Stimulated activated CD8-positive, alpha-beta memory T cell treated with anti-CD3 and anti-CD28 coated beads, Interleukin-15, amount 100 ng/mL, for 1 hour (primary cell): ENCODE measurements at places on chromosomes 5 and 9.

DNA sequence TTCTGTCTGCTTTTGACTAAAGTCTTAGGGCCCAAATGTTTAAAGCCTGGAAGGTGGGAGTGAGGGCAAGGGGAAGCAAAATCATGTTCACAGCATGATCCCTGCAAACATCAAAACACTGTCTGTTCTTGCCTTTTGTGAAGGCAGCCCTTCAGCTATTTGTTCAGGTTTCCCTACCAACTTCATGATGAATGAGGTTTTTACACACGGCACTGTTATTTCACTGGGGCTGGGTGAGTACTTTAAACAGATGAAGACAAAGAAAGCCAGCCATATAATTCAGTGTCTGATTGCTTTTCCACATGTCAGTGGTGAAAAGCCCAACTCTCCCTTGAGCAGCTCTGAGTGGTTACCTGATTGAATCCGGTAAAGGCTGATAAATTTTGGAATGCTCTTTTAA is 224.7 kb upstream of the GRAMD2B start:
- DNase-seq, result no peak

DNA sequence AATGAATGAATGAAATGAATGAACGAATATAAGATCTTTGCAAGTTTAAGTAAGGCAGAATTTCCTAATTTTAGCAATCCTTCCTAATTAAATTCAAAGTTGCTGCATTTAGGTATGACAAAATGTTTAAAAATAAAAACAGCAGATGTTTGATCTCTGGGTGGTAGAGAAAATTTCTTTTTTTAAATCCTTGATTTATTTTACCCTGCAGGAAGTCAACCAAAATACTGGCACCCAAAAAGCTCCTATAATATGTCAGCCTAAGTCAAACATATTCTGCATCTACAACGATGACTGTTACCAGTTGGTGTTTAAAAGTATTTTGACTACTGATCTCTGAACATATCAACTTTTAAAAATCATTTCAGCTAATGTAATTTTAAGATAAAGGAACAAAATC is 58.4 kb downstream of the TTC39B start:
- DNase-seq, result no peak

- no peak for DNase-seq
Observed at GRCh38 chr9:69115621-69116020, 58.5 kb upstream of the TJP2 start.

- no peak for DNase-seq
Observed at GRCh38 chr5:171480239-171480638, 60.8 kb downstream of the FGF18 start.

- no peak for DNase-seq
Observed at GRCh38 chr5:82734347-82734746, 342.8 kb downstream of the TMEM167A start.

- DNase-seq, result no peak
Observed at GRCh38 chr9:7210854-7211637, 453.3 kb downstream of the KDM4C start.

DNA sequence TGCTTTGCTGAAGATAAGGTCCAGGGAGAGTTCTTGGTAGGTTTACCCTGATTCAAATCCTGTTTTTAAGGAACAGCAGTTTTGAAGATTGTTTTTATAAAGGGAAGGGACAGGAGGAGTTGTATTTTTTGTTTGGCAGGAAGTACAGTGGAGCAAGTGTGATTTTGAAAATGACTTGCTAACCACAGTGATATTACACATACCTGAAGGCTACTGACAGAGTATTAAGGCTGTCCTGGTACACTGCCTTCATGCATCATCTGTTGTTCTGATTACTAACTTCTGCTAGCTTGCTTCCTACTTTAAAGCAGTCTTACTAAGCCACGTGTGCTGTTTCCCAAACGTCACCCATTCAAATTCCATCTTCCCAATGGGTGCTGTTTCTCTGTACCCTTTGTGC is 559.5 kb upstream of the SGCD start:
- no peak for DNase-seq

DNA sequence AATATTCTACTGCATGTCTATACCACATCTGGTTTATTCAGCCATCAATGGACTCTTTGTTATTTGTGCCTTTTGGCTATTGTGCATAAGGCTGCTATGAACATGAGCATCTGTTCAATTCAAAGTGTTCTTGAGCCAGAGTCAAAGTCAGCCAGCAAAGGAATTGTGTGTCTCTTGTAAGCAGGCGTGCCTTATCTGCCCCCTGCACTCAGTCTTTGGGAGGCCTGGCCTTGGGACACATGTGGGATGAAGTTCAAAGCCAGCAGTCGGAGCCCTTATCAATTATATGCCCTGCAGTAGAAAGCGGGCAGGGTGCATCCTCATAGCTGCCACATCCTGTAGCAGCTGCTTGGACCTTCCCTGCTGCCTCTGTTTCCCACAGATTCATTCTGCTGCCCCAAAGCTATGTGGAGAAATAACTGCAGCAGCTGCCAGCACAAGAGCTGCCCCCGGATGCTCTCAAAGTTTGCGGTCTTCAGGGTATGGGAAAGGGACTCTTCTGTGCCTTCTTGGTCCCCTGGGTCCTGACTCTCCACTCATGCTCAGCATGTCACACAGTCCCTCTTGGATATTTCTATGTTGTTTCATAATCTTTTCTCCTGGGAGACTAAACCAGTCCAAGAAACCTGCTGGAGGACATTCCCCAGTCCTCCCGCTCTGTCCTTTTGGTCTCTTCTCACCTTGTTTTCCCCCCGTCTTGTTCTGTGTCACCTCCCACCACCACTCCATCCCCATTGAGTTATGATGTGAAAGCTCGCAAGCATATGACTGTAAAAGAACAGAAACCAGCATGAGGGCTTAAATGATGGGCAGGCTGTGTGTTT is 35.9 kb downstream of the STOM start:
- no peak for DNase-seq

DNA sequence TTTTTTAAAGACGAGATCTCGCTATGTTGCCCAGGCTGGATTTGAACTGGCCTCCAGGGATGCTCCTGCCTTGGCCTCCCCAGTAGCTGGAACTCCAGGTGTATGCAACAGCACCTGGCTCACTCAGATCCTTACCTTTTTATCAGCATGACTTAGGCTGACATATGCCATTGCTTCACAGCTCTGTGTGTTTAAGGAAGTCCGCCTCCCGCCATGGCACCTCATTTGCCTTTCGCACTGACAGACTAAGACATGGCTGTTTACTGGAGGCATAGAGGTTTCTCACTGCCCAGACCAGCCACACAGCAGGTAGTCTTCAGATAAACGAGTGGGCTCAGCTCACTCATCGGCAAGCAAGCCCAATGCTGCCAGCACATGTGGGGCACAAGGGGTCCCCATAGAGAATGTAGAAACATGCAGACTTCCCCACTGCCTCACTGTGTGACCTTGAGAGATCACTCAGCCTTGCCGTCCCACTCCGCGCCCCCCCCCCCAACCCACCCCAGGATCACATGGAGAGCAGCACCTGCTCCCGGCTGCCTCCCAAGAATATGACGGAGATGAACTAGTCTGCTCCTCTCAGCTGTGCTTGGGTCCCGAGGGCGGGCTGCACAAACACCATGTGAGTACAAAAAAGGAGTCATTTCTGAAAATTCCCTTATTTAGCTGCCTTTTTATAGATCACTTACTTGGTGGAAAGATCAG is 62.8 kb downstream of the DCP2 start:
- DNase-seq, result no peak

DNA sequence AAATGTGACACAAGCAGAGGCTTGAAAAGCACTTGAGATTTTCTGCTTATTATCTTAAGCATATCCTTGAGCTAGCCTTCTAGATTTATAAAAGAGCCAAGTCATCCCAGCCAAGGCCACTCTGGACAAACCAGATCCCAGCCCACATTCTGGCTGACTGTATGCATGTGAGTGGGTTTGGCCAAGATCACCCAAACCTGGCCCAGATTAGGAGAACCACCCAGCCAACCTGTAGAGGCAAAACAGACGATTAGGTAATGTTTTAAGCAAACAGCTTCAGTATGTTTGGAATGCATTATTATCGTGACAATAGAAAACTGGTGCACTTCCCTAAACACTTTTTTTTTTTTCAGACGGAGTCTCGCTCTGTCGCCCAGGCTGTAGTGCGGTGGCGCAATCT is 151.9 kb downstream of the SPATA31D1 start:
- DNase-seq, result no peak

GRCh38 chr5:179221196-179221876 is 123.9 kb downstream of the ADAMTS2 start:
- DNase-seq, result no peak
